ENCODE measurements at places on chromosomes 7 and 10. TPM values are rescaled to one million over a fixed set of nuclear protein-coding genes. Genes with fewer than 3 reads are reported as not detected.

DNA sequence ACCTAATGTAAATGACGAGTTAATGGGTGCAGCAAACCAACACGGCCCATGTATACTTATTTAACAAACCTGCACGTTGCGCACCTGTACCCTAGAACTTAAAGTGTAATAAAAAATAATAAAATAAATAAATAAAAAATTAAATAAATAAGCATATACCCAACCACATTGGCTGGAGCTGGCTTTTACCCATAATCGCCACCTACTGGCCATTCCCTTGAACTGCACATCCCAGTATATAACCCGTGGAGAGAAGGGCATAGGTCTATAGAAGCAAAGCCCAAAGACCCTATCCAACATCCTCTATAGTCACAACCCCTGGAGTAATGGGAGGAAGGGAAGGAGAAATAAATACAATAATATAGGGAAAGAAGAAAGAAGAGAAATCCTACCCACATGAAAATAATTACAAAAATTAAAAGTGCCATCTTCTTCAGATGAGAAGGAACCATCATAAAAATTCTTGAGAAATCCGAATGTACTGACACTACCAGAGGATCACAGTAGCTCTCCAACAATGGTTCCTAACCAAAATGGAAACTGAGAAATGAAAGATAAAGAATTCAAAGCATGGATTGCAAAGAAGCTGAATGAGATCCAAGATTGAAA lies 65.6 kb downstream of the TWIST1 start:
- no peak overlapping the region for H3K4me3 ChIP-seq
- H3K36me3 ChIP-seq, result no peaks in the 10 kb centered on the region
- DNase-seq, result peak; percentile 17
- H3K27me3 ChIP-seq, result no peaks in the 10 kb centered on the region
- H3K4me1 ChIP-seq, result no peaks in the 10 kb centered on the region

GRCh38 chr7:15667991-15668390 lies 18.5 kb downstream of the MEOX2 start:
- H3K27me3 ChIP-seq, result no peaks in the 10 kb centered on the region
- H3K27ac ChIP-seq, result no peak overlapping the region
- no peaks in the 10 kb centered on the region for H3K4me1 ChIP-seq
- H3K4me3 ChIP-seq, result no peak overlapping the region
- DNase-seq, result no peak

DNA sequence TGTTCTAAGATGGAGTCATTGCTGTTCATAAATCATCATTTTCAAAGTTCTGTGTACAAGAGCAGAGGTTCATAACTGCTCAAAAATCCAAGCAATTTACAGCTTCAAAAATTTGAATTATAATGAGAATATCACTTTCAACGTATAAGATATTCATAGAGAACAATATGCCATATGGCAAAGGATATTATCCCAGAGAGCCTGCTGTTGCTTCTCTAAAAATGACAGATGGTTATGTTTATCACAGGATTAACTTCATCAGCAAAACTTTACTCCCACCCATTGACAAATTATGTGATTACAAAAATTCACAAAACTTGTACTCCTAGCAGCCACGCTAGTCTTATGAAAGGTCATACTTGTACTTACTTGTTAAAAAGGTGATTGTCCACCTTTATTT lies 105.1 kb downstream of the PIP4K2A start:
- H3K4me1 ChIP-seq, result no peaks in the 10 kb centered on the region
- no peak overlapping the region for H3K4me3 ChIP-seq
- peaks cover 4% of the 10 kb centered on the region for H3K36me3 ChIP-seq
- H3K27ac ChIP-seq, result no peak overlapping the region

DNA sequence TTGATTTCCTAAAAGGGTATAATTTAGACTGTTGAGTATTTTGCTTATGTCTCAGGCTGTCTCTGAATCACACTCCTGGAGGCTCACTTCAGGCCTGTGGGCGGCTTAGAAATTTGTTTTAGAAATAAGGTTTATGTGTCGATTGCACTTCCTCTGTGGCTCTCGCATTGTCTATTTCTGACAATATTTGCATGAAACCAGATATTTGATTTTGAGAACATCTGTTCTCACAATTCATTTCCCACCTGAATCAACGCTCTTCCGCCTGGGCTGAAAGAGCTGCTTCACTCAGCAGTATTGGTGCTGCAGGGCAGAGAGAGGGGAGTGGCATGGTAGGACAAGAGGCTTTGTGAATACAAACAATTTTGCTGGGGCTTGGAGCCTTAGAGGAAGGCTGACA lies 262.0 kb downstream of the ADRA2A start:
- H3K4me1 ChIP-seq, result no peaks in the 10 kb centered on the region
- H3K27me3 ChIP-seq, result no peaks in the 10 kb centered on the region
- H3K4me3 ChIP-seq, result no peak overlapping the region
- no peak overlapping the region for H3K27ac ChIP-seq
- H3K36me3 ChIP-seq, result no peaks in the 10 kb centered on the region
- no peak for DNase-seq

DNA sequence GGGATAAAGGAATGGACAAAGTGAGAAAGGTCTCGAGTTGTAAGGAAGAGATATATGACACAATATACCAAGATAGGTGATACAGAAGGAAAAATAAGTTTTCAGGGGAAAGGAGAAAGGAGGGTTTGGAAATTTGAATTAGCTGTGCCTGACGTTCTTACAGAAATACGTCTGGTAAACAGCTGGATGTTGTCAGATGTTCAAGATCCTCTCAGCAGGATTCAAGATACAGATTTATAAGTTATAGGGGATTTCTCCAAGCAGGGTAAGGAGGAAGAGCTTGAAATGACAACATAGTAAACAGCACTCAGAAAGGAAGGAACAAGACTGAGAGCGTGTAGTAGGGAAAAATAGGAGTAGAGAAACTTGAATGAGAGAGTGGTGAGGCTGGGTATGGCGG lies 1184.1 kb downstream of the TYW1 start:
- H3K36me3 ChIP-seq, result no peaks in the 10 kb centered on the region
- H3K4me3 ChIP-seq, result no peak overlapping the region
- DNase-seq, result no peak
- no peak overlapping the region for H3K27ac ChIP-seq
- H3K4me1 ChIP-seq, result no peaks in the 10 kb centered on the region
- H3K27me3 ChIP-seq, result no peaks in the 10 kb centered on the region

- no peak overlapping the region for H3K4me3 ChIP-seq
- no peaks in the 10 kb centered on the region for H3K27me3 ChIP-seq
- no peak overlapping the region for H3K27ac ChIP-seq
Measured at GRCh38 chr10:69878038-69878437, 76.3 kb downstream of the COL13A1 start.

DNA sequence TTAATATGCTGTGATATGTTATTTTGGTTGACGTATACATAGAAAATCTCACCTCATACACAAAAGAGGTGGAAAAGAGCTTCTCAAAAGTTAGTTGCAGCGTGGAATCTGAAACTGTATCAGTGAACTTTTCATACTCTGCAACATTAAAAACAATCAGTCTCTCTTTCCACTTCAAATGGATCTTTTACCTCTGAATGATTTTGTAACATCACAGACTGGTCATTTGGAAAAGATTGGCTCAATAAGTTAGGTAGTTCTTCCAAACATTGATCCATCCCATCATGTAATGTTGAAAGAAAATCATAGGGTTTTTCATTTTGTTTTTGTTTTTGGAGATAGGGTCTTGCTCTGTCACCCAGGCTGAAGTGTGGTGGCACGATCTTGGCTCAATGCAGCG lies 131.1 kb downstream of the AHR start:
- no peaks in the 10 kb centered on the region for H3K4me1 ChIP-seq
- H3K4me3 ChIP-seq, result no peak overlapping the region
- DNase-seq, result no peak
- no peak overlapping the region for H3K27ac ChIP-seq
- no peaks in the 10 kb centered on the region for H3K27me3 ChIP-seq
- no peaks in the 10 kb centered on the region for H3K36me3 ChIP-seq

DNA sequence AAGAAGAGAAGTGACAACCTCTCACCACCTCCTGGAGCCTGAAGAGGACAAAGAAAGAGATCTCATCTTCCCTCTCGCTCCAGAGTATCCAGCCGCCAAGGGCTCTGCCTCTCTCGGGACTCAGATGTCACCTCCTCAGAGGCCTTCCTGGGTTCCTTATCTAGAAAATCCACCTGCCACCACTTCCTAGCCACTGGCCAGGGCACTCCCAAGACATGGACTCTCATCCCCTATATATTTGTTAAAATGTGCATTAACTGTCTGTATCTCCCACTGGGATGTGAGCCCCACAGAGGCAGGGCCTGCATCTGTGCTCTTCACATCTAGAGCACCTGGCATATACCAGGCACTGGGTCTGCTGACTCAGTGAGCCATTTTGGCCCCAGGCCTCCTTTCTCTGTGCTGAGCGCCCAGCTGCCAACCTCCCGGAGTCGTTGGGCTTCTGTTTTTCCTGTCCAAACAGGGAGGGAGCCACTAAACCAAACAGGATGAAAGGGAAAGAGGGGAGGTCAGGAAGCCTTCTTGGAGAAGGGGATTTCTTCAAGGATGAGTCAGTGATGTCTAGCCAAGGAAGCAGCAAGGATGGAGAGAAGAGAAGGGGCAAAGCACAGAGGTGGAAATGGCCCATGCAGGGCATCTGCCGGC lies 58.9 kb downstream of the KCNMA1 start:
- H3K4me3 ChIP-seq, result no peak overlapping the region
- no peak for DNase-seq
- no peak overlapping the region for H3K27ac ChIP-seq
- H3K27me3 ChIP-seq, result no peaks in the 10 kb centered on the region

DNA sequence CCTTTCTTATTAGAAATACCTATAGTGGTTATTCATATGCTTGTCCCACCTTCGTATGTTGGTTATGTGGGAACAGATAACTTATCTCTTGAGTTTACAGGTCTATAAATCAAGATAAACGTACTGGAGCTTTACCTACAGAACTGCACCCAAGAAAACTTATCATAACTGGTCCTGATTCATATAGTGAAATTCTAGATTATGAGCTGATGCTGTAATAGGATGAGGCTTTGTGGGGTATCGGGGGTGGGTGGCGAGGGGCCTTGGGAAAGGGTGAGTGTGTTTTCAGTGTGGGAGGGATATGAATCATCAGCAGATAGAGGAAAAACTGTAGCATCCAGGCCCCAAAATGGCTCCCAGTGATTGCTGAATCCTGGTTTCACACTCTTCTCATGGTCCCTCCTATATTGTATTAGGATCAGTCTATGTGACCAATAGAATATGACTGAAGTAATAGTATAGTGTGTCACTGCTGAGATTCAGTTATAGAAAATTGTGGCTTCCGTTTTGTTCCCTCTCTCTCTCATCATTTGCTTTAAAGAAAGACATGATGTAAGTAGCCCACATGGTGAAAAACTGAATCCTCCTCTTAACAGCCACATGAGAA lies 706.8 kb upstream of the LRRTM3 start:
- H3K4me3 ChIP-seq, result no peak overlapping the region
- H3K4me1 ChIP-seq, result no peaks in the 10 kb centered on the region
- no peak overlapping the region for H3K27ac ChIP-seq
- no peak for DNase-seq
- H3K27me3 ChIP-seq, result no peaks in the 10 kb centered on the region

- peaks cover 5% of the 10 kb centered on the region for H3K4me1 ChIP-seq
- H3K36me3 ChIP-seq, result no peaks in the 10 kb centered on the region
- no peak for DNase-seq
- H3K27ac ChIP-seq, result peak overlapping the region; percentile 92
- H3K4me3 ChIP-seq, result peak overlapping the region; percentile 75
- no peaks in the 10 kb centered on the region for H3K27me3 ChIP-seq
Measured at GRCh38 chr10:110648692-110649346, 4.7 kb downstream of the RBM20 start.

DNA sequence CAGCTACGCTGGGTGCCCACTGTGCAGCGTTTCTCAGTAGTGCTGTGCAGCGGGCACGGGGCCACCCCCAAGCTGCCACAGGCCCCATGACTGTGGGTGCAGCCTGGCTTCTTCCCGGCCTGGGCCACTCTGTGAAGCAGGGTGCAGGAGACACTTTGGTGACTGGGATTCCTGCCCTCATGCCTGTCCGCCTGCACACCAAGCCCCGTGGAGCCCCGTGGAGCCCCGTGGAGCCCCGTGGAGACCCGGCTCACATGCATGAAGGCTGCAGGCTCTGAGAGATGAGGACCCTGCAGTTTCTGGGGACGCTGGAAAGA lies 3.9 kb upstream of the SHH start:
- peaks cover 96% of the 10 kb centered on the region for H3K27me3 ChIP-seq
- H3K36me3 ChIP-seq, result no peaks in the 10 kb centered on the region
- H3K27ac ChIP-seq, result no peak overlapping the region

DNA sequence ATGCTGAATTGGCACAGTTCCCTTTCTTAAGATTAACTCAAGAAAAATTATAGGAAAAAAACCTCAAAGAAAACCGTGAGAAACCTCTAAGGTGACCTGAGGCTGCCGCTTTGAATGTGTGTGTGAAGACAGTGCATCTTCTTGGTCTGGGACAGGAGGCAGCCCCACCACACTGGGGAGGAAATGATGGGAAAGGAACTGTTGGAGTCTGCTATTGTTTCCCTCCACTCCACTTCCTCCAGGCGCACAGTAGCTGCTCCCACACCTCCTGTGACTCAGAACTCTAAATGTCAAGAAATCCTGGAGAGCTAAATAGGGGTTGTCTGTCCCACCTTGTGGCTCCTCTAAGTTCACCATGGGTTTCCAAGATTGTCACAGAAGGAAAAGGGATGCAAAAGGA lies 179.4 kb downstream of the PDE1C start:
- DNase-seq, result no peak
- no peak overlapping the region for H3K27ac ChIP-seq
- peaks cover 64% of the 10 kb centered on the region for H3K4me1 ChIP-seq
- H3K4me3 ChIP-seq, result no peak overlapping the region
- H3K27me3 ChIP-seq, result no peaks in the 10 kb centered on the region

HK1 gene
- total RNA-seq, result 271 TPM
